Posterior vena cava (tissue), 2 donors: ENCODE measurements at places on chromosomes 7 and 10. TPM values are rescaled to one million over a fixed set of nuclear protein-coding genes. Genes with fewer than 3 reads are reported as not detected.
A peak's percentile ranks its signal among the peaks of the same experiment; 100 is the strongest.

DNA sequence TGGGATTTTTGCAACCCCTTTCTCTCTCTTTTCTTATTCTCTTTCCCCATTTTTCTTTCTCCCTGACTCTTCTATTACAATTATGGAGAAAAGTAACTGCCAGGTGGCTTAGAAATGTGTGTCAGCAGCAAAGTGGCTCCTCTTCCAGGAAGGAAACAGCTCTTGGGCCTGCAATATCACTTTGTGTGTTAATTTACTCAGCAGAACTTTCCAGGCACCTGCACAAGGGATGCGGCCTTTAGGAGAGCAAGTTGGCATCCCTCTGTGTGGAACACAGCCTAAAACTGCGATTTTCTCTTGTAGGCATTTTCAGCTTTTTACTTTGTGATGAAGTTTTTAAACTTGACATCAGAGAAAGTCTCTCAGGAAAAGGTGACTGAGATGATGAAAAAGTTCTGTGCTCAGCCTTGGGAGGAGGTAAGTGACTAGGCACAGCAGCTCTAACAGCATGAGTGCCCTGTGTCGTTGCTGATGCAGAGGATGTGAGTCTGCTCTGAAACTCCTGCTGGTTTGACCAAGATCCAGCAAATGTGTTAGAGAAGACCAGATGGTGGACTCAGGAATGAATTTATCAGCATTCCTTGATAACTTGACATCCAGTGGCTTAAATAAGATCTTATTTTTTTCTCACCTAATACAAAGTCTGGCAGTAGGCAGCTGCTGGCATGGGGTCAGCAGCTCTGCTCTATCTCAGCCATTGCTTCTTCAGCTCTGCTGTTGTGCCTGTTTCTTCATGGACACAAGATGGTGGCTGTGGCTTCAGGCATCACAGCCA, 47.4 kb upstream of the CC2D2B start:
- no peak for DNase-seq

Gene C7orf57
- total RNA-seq: not detected

DNA sequence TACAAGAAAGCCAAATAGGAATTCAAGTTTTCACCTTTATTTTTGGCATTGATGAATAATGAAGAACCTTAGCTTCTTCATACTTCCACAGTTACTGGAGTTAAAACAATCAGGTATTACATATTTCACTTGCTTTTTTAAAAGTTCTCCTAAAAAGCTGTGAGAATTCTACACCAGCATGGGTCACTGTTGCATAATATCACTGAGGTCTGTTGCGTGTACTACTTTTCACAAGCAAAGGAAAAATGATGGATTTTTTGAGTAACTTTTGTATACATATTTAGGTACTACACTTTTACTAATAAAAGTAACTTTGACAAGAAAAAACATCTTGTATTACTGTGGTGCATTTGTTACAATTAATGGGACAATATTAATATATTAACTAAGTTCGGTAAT, 15.2 kb downstream of the FAM24B start:
- DNase-seq: no peak

Gene SFMBT2
- total RNA-seq: 8.9 TPM

DNA sequence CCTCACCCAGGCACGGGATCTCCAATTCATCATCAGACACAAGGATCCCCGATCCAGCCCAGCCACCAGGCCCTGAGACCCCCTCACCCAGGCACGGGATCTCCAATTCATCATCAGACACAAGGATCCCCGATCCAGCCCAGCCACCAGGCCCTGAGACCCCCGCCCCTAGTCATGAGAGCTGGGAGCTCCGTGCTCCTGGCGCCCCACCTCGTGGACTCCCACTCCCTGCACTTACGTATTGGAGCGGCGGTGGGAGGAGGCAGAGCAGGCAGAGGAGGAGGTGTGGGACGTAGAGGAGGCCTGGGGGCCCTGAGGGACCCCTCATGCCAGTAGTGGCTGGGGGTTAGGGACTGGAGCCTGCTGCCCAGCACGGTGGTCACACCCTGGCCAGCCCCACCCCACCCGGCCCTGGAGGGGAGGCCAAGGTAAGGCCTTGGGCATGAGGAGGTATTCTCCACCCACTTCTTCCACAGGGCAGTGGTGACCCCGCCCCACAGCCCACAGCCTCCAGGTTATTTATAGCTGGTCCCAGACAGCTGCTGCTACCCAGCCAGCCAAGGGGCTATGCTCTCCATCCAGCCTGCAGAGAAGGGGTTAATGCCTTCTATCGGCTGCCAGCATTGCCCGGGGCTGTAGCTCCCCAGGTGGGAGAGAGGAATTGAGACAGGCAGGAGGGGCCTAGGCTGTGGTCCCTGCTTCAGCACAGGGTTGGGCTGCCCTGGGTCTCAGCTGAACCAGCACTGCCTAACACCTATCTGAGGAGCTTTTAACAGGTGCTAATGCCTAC, 17.6 kb upstream of the CRHR2 start:
- no peak for DNase-seq

Gene CH25H
- total RNA-seq: 2.3 TPM

- DNase-seq: no peak
Observed at GRCh38 chr7:16114071-16114470, 307.3 kb downstream of the CRPPA start.

Gene HABP2
- not detected for total RNA-seq

Gene PTF1A
- total RNA-seq: not detected

DNA sequence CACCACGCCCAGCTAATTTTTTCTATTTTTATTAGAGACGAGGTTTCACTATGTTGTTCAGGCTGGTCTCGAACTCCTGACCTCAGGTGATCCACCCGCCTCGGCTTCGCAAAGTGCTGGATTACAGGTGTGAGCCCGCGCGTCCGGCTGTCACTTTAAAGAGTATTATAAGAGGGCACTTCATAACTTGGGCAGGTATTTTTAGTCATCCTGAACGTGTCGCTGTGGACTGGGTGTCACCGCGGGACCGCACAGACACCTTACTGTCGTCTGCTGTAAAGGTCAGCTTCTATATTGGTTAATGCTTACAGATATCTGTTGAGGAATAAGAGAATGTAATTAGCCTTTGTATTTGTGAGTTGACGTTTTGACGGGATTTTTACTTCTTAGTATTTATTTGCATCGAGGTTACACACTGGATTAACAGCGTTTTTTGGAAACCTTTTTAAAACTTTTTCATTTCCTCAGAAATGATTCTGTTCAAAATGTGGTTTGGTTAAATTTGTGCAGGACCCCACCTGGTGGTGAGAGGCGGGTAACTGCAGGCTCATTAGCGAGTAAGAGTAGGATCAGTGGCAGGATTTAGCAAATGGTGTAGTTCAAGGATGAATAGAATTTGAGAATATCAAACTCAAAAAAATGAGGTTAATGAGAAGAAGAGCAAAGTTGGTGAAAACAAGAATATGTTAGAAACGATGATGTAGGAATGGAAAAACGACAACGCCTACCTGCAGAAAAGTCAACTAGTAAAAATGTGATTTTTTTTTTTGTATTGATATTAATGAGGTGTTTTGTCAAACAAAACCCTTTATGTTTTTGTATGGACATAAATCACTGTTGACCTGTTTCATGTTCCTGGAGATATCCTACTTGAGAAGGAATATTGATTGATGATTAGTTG, 3.2 kb downstream of the DNAJB6 start:
- peak; percentile 85 for DNase-seq

Gene ZNF467
- total RNA-seq: 10.9 TPM

DNA sequence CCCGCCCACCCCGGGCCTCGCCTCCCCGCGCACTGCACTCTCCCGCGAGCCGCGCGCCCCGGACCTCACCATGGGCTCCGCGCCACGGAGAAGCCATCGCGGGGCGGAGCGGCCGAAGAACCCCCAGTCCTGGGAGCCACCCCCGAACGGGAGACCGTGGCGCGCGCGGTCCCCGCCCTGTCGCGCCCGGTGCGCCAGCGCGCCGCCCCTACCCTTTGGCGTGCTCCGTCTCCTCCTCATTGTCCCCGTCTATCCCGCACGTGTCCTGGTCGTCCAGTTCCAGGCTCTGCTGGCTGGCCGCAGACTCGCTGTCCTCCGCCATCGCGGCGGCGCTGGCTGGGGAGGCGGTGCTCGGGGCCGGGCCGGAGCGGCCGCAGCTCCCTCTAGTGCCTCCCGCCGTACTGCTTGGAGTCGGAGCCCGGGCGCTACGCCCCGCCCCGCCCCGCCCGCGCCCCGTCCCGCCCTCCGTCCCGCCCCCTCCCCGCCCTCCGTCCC, at the start of gene NMT2:
NMT2 (minus strand) TSS at position 403 of the 495 bp plus-strand sequence; CDS start at position 322, 81 bp downstream.
- peak; percentile 95 for DNase-seq

- DNase-seq: no peak
Observed at GRCh38 chr10:89022734-89023133, 32.1 kb downstream of the FAS start.

DNA sequence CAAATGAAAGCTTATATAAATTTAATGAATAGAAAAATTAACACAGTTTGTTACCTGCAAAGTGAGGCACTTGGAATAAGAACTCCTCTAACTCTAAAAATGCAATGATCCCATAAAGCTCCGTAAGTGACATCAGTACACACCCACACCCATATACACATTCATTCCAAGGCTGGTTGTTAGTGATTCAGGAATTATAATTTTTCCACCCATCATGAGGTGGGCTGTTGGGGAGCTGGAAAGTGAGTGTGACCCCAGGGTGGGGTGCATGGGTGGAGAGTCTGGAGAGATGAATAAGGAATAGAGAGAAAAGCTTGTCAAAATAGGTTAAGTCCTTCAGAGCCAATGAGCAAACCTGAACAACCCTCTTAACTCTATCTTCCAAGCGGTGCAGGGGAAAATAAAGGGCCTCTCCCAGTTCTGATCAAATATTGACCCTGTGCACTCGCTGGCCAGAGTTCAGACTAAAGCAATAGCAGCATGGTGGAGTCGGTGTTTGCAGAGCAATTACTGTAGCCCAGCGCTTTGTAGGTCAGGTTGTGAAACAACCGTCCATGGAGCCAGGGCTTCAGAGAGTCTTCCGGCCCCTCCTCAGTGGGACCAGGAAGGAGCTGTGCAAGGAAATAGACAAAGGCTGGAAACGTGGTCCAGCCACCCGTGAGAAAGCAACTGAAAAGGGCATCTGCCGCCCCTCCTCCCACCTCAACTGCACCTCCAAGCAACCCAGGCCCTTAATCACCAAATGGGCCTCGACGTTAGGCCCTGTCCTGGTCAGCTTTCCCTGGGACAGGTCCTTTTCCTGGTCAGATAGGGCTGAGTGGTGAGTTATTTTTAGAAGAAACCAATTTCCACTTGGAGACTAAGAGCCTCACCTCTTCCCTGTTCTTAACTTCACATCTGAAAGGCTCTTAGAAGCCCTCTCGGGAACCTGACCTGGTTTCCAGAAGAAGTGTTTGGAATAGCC, 61.2 kb downstream of the SH3PXD2A start:
- DNase-seq: peak; percentile 54

Gene OR6V1
- not detected for total RNA-seq

Gene HOGA1
- 4.1 TPM for total RNA-seq

- DNase-seq: no peak
Observed at GRCh38 chr7:137880432-137880831, 33.7 kb upstream of the DGKI start.

Gene TMEM236
- total RNA-seq: 1.0 TPM

Gene ITGA8
- 227 TPM for total RNA-seq

Gene CDC14C
- not detected for total RNA-seq

DNA sequence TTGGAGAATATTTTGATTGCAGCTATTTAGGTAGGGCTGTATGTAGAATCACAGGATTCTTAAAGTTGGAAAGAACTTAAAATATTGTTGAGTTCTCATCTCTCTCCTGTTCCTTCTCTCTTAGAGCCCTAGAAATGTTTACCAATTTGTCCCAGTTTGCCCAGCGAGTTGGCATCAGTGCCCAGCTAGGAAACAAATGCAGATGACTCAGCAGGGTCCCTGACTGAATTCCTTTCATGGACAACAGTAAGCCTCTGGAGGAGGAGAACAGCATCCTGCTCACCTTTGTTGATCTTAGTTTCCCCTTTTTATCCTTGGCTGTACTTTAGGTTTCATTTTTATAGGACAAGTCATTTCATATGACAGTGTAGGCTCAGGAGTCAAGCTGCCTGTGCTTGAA, 89.3 kb downstream of the SEC23IP start:
- DNase-seq: no peak
